ENCODE measurements at places on chromosomes 13 and 19.

DNA sequence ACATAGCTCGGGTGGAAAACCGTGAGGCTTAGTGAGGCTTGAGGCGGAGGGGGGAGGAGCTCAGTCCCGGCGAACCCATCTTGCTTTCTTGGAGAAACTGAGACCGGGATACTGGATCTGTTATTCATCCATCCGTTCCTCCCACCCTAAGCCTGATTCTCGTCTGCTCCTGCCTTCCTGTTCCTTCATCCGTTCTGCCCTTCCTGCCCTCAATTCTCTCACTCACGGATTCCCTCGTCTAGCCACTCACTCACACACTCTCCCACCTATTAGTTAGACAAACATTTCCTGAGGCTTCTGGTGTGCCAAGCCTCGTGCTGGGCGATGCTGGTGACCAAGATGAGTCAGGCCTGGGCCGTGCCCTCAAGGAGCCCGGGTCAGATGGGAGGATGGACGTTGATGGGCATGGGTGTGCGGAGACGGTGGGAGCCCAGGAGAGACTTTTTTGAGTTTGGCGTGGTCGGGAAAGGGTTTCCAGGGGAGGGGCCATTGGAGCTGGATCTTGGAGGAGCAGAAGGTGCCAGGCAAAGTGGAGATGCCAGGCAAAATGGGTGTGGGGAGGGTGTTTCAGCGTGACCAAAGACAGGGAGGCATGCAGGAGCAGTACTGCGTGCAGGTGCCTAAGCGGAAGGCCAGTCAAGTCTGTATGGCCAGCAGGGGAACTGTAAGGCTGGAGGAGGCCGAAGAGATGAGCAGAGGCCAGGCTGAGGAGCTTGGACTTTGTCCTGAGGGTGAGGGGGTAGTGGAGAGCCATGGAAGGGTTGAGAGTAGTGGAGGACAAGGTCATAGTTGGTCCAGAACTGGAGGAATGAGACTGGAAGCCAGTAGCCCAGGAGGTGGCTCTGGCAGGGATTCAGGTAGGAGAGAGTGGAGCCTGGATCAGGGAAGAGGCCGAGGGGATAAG is 7.4 kb upstream of the CNFN start:
- no peak for DNase-seq

DNA sequence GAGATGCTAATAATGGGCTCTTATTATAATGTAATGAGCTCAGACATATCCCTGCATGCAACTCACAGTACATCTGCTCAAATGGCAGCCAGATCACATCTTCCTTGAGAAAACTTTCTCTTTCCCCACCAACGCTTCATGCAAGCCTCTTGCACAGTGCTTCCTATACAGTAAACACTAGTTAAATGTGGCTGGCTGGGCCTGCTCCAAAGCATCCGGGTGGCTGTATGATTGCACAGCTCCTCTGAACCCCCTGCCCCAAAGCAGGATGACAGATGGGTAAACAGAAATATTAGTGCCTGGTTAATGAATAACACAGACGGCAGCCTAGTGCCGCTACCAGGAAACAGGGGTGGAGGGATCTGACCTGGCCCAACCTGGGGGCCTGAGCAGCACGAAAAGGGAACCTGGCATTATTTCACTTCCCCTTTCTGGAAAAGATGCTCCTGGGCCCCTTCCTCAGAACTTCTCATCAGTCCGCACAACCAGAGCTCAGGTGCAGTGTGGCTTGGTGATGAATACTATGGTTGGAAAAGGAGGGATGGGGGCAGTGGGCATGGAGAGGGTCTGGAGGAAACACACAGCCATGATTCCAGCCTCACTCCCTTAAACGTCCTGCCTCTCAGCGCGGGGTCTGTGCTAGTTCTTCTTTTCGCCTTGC is 10.8 kb downstream of the FFAR2 start:
- no peak for DNase-seq

DNA sequence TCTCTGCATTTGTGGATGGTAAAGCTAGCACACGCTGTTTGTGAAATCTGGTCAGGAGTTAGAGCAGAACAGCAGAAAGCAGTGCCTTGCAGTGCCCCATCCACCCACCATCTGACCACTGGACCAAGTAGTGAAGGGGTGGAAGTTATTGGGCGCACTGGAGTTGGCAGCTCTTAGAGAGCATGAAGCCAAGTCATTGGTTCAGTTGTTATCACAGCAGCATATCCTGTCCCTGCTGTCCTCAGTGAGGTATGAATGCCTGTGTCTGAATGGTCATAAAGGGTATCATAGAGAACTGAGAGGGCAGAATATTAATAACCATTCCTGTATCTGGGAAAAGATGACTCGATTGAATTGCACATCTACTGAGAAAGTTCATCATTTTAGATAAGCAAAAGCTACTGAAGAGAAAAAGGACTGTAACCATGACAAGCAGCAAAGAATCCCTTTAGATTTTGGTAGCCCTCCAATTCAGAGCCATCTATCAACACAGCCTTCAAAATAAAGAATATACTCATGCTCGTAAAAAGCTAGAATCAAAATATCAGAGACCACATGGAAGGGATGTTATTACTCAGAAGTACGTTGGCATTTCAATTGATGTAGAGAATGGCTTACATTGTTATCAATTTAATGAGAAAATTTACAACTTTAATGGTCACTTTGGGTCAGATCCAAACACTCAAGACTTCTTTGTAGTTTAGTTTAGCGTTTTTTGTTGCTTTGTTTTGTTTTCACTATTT is 919.0 kb downstream of the EFNB2 start:
- DNase-seq = no peak

DNA sequence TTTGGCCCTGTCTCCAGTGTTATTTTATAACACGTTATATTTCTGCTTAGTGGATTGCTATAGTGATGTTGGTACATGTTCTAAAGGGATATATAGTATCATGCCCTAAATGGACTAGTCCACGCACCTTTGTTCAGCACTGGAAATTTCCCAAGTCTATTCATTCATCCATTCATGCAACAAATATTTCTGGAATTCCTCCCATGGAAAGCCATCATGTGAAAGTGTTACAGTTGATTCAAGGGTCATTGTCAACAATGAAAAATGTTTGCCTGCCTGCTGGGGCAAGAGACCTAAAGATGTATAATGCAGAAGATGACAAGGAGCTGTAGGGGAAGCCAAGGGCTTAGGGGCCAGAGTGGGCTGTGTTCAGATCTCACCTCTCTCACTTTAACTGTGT is 10.8 kb upstream of the HSPH1 start:
- DNase-seq = peak; percentile 73

DNA sequence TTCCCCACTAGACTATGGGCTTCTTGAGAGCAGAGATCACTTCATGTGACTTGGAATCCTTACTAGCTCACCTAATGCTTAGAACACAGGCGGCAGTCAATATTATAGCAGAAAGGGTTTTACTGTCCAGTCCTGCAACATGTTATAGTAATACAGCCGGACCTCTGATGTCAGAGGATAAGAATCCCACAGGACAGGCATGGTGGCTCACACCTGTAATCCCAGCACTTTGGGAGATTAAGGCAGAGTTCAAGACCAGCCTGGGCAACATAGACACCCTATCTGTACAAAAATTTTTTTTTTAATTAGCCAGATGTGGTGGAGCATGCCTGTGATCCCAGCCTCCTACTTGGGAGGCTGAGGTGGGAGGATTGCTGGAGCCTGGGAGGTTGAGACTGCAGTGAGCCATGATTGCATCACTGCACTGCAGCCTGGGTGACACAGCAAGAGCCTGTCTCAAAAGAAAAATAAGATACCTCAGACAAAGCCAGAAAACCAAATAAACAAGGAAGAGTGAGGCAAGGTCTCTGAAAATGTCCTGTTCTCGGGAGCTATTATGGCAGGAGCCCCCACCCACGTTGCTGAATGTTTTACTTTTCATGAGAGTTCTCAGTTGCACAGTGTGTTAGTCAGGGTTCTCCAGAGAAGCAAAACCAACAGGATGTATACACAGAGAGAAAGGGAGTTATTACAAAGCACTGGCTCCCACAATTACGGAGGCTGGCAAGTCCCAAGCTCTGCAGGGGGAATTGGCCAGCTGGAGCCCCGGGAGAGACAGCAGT is 100.8 kb downstream of the UBL3 start:
- peak; percentile 22 for DNase-seq

DNA sequence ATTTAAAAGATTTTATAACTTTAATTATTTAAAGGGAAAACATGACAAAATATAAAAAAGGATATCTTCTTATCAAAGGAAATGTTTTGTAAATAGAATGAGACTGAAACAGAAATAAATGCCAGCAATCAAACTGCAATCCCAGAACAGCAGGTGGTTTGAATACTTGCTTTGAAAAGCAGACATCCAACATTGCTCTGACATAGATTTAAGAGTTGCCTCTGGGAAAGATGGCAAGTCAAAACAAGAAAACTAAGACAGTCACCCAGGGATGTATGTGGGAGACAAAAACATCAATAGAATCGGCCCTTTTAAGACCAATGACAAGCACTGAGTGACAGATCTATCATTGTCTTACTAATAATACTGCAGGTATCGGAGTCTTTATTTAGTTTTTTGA is 789.7 kb upstream of the GPC6 start:
- DNase-seq = no peak

DNA sequence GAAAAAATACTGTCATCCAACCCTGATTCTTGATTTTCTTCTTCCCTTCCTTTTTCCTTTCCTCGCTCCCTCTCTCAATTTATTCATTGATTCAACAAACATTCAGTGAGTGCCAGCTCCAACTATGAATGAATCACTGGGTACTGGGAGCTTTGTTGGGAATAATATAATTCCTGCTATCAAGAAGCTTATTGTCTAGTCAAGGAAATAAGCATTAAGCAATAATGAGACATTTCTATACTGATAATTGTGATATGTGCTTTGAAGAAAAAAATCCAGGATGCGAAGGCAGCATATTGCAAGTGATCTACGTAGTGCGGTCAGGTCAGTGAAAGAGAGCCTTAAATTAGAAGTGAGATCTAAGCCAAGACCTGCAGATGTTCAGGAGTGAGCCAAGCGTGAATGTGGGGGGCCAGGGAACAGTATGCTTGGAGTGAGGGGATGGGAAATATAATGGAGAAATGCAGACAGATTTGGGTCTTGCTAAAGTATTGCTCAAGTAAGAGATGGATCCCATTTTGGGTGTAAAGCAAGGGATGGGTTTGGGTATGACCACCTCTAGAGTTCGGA is 253.5 kb downstream of the LHFPL6 start:
- no peak for DNase-seq

DNA sequence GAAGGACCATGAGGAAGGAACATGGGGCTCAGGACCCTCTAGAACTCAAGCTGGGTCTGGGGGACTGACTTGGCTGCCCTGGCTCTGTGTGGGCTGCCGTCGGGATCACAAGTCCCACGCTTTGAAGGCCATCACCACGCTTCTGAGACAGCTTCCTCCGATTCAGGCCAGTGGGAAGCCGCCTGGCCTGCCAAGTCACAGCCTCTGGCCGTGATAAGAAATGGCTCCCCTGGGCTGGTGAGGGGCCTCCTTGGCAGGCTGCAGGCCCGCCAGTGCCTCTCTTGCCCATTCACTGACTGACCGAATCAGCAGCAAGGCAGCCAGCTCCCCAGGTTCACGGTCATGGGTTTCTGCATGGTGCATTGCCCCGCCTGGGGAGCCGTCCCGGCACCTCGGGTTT is 48.8 kb downstream of the COMP start:
- DNase-seq = no peak

GRCh38 chr19:13022111-13022858 is 27.0 kb downstream of the NFIX start:
- DNase-seq = no peak

- DNase-seq = no peak
Observed at GRCh38 chr13:74644229-74644628, 510.0 kb upstream of the KLF12 start.

DNA sequence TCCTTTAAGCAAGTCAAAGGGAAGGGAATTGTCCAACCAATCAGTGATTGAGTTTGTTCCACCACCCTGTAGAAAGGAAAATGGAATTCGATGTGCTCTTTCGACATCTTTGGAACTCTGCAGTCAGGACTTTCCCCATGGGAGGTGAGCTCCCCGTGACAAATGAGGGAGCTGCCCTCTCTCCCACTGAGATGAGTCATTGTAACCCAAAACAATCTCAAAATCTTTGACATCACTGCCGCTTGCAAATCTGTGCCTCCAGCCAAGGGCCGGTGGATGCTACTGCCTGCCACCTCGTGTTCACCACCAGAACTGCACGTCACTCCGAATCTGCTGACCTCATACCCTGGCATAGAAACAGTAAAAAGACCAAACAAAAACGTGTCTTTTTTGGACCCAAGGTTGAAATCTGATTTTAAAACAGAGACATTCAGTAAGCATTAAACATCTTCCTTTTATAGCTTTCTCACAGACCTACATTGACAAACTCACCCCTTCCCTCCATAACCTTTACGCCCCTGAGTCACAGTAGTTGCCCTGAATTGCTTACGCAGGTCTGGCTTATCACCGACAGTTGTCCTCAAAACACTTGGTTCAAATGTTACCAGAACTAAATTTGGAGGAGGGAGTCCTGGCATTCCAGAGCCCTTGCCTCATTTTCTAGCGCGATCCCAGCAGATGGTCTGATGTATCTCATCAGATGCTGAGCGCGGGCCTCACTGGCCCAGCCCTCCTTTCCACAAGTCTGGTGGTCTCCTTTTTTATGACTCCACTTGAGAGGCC is 105.2 kb downstream of the COL4A2 start:
- peak; percentile 97 for DNase-seq

DNA sequence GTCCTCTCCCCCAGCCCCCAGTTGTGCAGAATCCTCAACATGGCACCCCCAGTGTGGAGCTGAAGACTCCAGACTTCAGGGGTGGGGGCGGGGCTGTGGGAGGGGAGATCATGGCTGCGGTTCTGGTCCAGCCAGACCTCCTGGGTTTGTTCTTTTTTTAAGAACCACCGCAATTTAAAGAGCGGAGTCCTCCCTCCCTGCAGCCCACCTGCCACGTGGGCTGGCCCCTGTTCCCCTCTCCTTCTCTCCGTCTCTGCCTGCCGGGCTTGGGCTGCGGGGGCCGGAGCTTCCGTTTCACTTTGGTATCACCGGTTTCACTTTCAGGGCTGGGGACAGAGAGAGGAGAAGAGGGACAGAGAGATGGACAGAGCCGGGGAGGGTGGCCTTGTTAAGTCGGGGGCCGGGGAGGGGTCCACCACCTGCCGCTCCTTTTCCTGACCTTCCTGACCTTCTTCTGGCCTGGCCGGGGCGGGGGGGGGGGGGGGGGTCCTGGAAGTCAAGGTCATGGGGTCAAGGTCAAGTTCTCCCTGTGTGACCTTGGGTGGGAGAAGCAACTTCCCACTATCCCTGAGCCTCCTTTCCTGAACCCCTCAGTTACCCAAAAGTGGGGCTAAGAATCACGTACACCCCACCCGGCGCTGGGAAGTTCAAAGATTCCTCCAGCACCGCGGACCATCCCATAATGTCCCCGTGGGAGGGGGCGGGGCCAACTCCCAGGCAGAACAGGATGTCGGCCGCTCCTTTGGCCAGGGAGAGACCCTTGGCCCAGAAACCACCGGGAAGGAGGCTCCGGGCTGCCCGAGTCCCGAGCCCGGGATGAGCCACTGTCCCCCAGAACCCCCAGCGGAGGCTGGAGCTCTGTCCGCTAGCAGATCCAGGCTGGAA is 11.3 kb upstream of the ZBTB7A start:
- no peak for DNase-seq

DNA sequence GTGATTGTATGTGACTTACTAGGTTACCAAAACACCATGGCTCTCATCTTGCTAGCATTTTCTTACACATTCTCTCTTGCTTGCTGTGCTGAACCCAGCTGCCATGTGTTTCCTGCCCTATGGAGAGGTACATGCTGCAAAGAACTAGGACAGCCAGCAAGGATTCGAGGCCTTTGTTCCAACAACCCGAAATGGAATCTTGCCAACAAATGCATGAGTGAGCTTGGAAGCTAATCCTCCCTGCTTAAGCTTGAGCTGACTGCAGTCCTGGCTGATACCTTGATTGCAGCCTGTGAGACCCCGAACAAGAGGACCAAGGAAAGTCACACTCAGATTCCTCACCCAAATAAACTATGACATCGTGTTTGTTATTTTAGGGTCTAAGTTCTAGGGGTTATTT is 651.2 kb downstream of the SLITRK6 start:
- DNase-seq = no peak
